RCC 7860 (cell line): ENCODE measurements at places on chromosomes 3 and 15.

DNA sequence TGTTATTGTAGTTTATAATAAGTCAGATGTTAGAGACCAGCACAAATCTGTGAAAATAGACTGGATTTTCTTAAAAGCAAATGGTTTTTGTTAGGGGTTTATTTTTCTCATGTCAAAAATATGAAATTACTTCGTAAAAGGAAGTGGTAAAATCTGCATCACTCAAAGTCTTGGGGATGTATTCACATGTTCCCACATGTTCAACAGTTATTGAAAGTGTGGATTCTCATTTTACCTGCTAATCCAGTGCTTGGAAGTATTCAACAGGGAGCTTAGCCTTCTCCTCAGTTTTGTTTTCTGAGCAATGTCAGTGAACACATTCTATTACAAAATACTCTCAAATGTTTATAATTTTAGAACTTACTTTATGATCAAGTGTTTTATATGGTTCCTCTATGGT is 352.0 kb downstream of the SOX2 start:
- no peak for DNase-seq

GRCh38 chr3:48459773-48460516 is 13.4 kb downstream of the ATRIP start:
- no peak for DNase-seq

DNA sequence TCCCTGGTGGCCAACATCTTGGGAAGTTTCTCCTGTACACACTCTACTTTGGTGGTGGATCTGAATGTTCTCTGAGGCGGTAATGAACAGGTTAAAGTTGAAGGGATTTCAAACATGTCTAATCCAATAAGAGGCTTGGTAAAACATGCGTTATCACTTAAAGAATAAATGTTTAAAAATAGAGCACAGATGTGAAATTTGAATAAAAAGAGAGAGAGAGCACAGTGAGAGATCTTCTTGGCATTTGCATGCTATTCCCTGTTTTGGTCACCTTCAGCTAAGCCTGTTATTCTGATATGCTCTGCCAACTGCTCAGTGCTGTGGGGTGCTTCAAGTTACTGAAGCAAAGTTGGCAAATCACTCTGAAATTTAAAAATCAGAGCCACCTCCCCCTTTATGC is 237.7 kb upstream of the WNT5A start:
- no peak for DNase-seq

- no peak for DNase-seq
Observed at GRCh38 chr3:189561256-189561655, 69.9 kb upstream of the TP63 start.

- DNase-seq: no peak
Observed at GRCh38 chr15:51505251-51505650, 117.3 kb downstream of the DMXL2 start.

DNA sequence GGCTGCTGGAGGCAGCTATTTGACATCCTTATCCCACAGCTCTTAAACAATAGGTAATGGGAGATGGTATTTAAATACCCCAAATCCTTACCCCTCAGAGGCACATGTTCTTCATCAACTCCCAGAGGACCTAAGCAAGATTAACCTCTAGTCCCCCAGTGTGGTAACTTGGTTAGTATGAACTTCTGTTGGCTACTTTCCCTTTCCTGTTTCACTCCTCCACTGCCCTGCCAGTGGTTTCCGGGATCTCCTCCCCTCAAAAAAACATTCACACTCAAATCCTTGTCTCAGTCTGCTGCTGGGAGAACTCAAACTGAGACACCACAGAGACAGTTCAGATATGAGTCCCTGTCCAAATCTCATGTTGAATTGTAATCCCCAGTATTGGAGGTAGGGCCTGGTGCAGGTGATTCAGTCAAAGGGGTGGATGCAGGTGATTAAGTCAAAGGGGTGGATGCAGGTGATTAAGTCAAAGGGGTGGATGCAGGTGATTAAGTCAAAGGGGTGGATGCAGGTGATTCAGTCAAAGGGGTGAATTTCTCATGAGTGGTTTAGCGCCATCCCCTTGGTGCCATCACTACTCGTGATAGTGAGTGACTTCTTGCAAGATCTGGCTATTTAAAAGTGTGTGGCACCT is 335.0 kb upstream of the CTNNB1 start:
- DNase-seq: no peak
